ENCODE measurements at places on chromosomes 5 and 9. TPM values are rescaled to one million over a fixed set of nuclear protein-coding genes. Genes with fewer than 3 reads are reported as not detected.

Gene SPTAN1
- total RNA-seq = 354 TPM

Gene FBP2
- not detected for total RNA-seq

DNA sequence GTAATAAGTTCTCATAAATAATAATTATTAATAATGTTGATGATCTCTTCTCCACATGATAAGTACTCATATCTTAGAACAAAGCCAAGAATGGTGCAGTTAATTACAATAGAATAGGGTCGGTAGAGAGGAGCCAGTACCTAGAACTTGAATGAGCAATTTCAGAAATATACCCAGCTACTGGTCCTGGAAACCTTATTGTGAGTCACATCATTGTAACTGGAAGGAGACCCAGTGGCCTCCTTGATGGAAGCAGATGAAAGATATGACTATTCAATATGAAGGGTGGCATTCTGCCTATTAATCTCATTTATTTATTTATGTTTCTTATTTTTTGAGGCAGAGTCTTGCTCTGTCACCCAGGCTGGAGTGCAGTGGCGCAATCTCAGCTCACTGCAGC, 37.7 kb upstream of the SHOC1 start:
- H3K27ac ChIP-seq = no peak overlapping the region
- no peak overlapping the region for H3K4me3 ChIP-seq
- no peaks in the 10 kb centered on the region for H3K36me3 ChIP-seq

DNA sequence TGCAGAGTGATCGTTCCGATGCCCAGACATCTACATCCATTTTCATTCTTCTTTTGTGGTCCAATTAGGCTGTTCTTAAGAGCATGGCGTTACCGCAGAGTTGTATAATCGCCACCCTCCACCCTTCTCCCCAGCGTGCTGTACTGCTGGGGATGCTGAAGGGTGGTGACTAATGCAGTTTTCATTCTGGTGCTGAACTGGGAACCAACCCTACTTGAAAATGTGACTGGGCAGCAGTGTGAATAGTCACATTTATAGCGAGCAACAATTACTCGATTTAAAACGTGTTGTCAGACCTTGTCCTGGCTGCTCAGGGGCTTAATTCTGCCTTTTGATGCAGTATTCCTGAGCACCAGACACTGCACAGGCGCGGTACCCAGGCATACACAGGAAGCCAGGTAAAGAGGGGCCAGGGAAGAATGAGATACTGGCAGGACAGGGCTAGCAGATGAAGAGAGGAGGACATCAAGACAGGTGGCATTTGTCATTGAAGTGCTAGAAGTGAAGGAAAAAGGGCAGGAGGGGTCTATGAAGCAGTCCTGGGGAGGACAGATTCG, 719 bp upstream of the ISCA1 start:
- H3K27ac ChIP-seq = peak overlapping the region; percentile 83
- peak; percentile 94 for DNase-seq
- H3K4me3 ChIP-seq = peak overlapping the region; percentile 79
- H3K4me1 ChIP-seq = peaks cover 16% of the 10 kb centered on the region
- H3K27me3 ChIP-seq = no peaks in the 10 kb centered on the region

GRCh38 chr5:5360941-5361520, 61.4 kb upstream of the ICE1 start:
- DNase-seq = no peak
- no peak overlapping the region for H3K27ac ChIP-seq
- no peak overlapping the region for H3K4me3 ChIP-seq
- H3K36me3 ChIP-seq = no peaks in the 10 kb centered on the region
- H3K27me3 ChIP-seq = no peaks in the 10 kb centered on the region
- no peaks in the 10 kb centered on the region for H3K4me1 ChIP-seq

GRCh38 chr9:113519426-113520108, 56.0 kb downstream of the RGS3 start:
- H3K4me1 ChIP-seq = peaks cover 29% of the 10 kb centered on the region
- DNase-seq = no peak
- no peaks in the 10 kb centered on the region for H3K27me3 ChIP-seq
- no peak overlapping the region for H3K27ac ChIP-seq

DNA sequence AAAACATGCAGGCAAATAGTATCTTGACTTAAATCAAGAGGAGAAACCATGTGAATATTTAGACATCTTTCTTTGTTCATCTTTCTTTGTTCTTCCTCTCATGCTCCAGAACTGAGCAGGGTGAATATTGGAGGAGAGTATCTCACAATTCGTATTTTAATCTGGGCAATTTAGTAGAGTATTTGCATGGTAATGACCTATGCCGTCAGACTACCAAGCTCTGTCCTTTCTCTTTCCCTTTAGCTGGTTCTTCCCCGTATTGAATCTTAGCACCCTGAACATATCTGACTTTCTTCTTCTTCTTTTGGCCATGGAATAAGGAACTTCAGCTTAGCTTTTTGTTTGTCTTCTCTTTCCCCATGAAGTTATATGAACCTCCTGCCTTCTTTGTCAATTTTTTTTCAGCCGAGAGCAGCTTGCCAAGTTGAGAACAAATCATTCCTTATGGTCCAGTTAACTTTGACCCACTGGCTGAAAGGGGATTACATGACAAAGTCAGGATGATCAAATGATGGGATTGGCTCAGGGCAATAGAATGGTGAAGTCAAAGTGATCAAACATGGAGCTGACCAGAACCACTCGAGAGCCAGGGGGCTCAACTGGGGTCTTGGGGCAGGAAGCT, 95.8 kb downstream of the DAPK1 start:
- no peak for DNase-seq
- peaks cover 6% of the 10 kb centered on the region for H3K4me1 ChIP-seq
- H3K27me3 ChIP-seq = peaks cover 3% of the 10 kb centered on the region
- no peak overlapping the region for H3K4me3 ChIP-seq
- H3K36me3 ChIP-seq = no peaks in the 10 kb centered on the region
- no peak overlapping the region for H3K27ac ChIP-seq

- H3K36me3 ChIP-seq = no peaks in the 10 kb centered on the region
- peak overlapping the region; percentile 60 for H3K27ac ChIP-seq
- peaks cover 44% of the 10 kb centered on the region for H3K4me1 ChIP-seq
- no peaks in the 10 kb centered on the region for H3K27me3 ChIP-seq
- no peak overlapping the region for H3K4me3 ChIP-seq
These were observed 70.5 kb upstream of the ERBIN start for GRCh38 chr5:65855766-65856315.

DNA sequence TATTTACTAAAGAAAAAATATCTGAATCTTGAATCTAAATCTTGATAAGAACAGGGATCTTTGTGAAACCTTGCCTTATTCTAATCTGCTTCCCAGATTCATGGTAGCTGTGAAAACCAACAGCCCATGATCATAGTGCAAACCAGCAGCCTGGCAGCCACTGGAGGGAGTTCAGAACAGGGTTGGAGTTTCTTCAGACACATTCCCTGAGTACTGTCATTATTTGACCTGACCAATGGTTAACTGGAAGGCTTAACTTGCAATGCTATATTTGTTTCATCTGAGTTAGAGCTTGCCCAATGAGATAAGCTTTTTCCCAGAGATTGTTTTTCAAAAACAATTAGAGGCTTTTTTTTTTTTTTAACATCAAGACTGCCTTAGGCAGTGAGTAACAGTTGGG, 47.8 kb downstream of the LOX start:
- no peak for DNase-seq
- H3K4me3 ChIP-seq = no peak overlapping the region
- no peak overlapping the region for H3K27ac ChIP-seq
- peaks cover 3% of the 10 kb centered on the region for H3K36me3 ChIP-seq

GRCh38 chr9:76454311-76454710, 4.7 kb upstream of the GCNT1 start:
- no peak overlapping the region for H3K27ac ChIP-seq
- H3K4me1 ChIP-seq = peaks cover 46% of the 10 kb centered on the region
- H3K36me3 ChIP-seq = no peaks in the 10 kb centered on the region
- no peaks in the 10 kb centered on the region for H3K27me3 ChIP-seq
- no peak for DNase-seq
